ENCODE measurements at places on chromosomes 2 and 18.

DNA sequence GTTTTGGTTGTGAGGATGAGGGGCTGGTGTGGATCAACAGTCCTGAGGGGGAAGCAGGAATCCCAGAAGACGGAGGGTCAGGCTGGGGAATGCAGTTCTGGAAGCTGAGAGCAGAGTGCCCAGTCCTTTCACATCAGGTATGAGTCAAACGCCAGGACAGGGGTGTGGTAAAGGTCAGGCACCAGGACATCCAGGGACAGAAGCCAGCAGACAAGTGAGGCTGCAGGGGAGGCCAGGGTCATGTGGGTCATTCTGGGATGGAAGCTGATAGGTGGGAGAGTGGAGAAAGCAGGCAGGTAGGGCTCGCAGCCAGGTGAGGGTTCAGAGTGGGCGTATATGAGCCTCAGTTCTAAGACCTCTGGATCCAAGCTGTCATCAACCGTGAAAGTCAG, 12.8 kb upstream of the GNLY start:
- no peak for DNase-seq

GRCh38 chr2:231769170-231770136, 11.6 kb downstream of the PDE6D start:
- DNase-seq = no peak

- no peak for DNase-seq
Observed at GRCh38 chr2:135844301-135844895, 7.4 kb upstream of the LCT start.

DNA sequence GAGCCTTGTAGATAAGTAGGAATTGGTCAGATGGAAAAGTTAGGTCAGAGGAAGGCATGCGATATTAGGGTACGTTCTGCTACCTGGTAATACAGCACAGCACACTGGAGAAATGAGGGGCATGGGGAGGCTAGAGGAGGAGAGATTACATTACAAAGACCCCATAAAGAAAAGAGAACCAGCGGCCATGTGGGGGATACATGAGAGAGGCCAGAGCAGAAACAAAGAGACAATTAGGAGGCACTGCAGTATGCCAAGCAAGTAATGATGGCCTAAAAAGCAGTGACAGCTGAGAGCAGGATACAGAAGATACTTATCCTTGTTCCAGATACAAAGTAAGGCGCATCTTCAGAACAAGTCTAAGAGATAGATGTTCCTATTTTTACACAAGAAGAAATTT, 40.0 kb downstream of the TXNL1 start:
- no peak for DNase-seq

- no peak for DNase-seq
Observed at GRCh38 chr2:159515441-159515840, 100.9 kb downstream of the BAZ2B start.

GRCh38 chr2:123609077-123609476, 416.0 kb upstream of the CNTNAP5 start:
- DNase-seq = no peak

GRCh38 chr2:109062145-109062858, 66.7 kb upstream of the SH3RF3 start:
- DNase-seq = no peak

GRCh38 chr2:217897816-217898806, 104.7 kb downstream of the TNS1 start:
- no peak for DNase-seq

- no peak for DNase-seq
Observed at GRCh38 chr2:180559771-180560170, 420.6 kb upstream of the UBE2E3 start.

DNA sequence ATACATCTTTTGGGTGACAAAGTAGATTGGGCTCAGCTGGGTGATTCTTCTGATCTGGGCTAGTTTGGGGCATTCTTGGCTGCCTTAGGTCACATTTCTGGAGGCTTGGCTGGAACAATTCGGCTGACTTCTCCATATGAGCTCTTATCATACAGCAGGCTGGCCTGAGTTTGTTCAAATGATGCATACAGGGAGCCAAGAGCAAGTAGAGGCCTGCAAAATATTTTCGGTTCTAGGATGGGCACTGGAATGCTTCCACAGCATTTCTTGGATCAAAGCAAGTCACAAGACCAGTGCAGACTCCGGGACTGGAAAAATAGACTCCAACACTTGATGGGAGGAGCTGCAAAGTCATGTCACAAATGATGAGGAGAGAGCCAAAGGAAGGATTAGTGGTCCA, 98.4 kb downstream of the SCG2 start:
- DNase-seq = no peak

GRCh38 chr2:210577263-210578071, 21.1 kb downstream of the CPS1 start:
- peak; percentile 2 for DNase-seq

DNA sequence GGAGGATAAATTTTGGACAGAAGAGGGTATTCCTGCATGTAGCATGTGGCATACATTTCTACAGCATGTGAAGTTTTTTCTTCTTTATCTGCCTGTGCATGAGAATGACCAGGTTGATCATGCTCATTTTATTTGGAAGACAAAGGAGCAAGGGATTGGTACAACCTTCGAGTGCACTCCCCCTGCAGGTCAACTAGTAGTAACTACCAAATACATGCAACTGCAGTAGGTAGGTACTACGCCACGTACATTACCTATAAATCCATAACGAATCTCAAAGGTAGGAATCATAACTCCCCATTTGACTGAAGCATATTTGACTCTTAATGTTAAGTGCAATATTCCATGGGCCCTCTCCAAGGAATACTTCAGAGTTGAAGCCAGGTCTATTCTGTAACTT, 763.9 kb downstream of the TSN start:
- DNase-seq = no peak

All from CD4-positive, alpha-beta T cell treated with Interleukin-6 at 100 ng/mL for 8 hours (primary cell).